ENCODE measurements at places on chromosomes 13 and 19.

GRCh38 chr13:42377640-42378382, 105.9 kb downstream of the AKAP11 start:
- DNase-seq: peak; percentile 40

DNA sequence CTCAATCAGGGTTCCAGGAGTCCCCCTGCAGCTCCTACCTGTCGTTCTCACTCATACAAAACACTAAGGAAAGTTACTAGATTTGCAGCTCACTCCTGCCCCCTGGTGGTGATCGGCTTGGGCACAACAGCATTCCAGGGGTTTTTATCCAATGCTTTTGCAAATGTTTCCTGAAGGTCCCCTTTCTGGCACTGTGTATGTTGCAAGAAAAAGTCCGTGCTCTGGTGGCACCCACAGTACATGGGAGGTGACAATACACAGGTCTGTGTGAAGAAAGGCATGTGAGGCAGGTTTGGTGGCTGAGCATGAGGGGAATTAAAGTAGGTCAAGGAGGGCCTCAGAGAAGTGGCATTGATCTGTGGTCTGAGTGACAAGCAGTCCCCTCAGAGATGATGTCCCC, 8.6 kb upstream of the TYK2 start:
- DNase-seq: peak; percentile 73

GRCh38 chr19:23718802-23719201, 31.8 kb upstream of the ZNF675 start:
- no peak for DNase-seq

DNA sequence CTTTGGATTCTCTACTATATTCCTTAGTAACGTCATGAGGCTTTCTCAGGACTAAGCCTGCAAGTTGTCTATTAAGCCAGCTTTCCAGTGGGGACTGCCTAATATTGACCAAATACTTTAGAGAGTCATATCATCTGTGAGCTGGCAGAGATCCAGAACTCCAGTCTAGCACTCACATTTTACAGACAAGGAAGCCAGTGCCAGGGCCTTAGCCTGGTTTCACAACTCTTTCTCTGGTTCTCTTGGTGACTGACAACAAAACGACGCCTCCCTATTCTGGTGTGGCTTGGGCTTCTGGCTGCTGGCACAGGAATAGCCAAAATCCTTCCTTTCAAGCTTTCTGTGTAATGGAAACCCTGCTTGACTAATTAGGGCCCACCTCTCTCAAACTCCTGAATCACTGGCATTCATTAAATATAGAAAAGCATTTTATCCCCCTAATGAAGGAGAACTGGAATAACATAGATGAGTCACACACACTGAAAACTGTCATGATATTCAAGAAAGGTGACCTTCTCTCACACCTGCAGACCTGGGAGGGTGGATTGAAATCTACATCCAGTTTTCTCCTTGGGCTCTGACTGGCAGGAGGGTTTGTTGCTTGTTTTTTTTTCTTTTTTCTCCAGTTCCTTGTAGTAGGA, 75.2 kb upstream of the UBL3 start:
- peak; percentile 4 for DNase-seq

- DNase-seq: no peak
These were observed 8.3 kb downstream of the LSR start for GRCh38 chr19:35257113-35257461.

GRCh38 chr13:109139346-109139745, 509.9 kb downstream of the MYO16 start:
- no peak for DNase-seq

GRCh38 chr13:37345391-37345790, 239.9 kb upstream of the CSNK1A1L start:
- no peak for DNase-seq

DNA sequence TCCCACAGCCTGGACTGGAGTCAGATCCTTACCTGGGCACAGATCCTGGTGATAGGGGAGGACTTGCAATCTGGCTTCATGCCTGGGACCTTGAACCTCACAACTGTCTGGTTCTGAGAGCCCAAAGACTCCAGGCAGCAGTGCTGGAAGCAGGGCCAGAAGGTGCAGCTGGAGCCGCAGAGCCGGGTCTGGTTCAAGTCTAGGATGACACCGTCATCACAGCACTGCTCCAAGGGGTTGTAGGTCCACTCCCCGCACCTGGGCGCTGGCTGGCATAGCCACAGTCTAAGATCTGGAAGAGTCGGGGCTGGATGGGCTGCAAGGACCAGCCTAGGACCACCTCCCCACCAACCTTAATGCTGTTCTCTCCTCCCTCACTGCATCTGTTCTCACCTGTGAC, 677 bp downstream of the IGFL4 start:
- no peak for DNase-seq

DNA sequence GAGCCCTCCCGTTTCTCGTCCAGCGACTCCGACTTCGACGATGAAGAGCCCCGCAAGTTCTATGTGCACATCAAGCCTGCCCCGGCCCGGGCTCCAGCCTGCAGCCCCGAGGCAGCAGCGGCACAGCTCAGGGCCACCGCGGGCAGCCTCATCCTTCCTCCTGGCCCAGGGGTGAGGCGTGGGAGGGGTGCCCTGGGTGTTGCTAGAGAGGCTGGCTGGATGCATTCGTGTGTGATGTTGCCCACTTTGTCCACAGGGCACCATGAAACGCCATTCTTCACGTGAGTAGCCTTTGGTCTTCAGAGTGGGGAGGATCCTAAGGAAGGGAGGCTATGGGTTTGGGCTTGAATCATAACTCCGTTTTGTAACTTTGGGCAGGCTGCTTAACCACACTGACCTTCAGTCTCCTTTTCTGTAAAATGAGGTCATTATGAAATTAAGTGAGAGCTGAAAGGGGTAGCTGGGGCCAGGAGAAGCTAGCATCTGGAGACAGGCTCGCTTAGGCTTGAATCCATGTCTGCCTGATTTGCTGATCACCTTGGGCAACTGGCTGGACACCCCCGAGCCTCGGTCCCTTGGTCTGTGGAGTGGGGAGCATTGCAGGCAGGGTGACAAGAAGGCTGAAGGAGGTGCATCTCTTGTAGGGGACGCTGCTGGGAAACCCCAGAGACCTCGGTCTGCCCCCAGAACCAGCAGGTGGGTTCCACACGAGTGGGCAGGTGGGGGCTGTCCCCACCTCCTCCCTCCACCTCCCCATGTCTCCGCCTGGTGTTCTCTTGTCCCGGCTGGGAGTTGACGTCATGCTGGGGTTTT, 18.7 kb upstream of the B3GNT3 start:
- no peak for DNase-seq

DNA sequence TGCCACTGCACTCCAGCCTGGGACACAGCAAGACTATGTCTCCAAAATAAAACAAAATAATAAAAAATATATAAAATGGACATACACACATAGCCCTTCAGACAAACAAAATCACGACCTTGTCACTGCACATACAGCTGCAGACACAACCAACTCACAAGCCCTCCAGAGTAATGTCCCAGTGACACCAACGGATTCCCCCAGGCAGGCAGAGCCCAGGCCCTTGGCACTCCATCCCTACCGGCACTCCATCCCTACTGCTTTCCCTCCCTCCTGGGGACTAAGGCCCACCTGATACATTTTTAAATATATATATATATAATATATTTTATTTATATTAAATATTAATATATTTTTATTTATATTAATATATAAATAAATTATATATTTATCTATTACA, 18.5 kb downstream of the ZNF101 start:
- DNase-seq: no peak

DNA sequence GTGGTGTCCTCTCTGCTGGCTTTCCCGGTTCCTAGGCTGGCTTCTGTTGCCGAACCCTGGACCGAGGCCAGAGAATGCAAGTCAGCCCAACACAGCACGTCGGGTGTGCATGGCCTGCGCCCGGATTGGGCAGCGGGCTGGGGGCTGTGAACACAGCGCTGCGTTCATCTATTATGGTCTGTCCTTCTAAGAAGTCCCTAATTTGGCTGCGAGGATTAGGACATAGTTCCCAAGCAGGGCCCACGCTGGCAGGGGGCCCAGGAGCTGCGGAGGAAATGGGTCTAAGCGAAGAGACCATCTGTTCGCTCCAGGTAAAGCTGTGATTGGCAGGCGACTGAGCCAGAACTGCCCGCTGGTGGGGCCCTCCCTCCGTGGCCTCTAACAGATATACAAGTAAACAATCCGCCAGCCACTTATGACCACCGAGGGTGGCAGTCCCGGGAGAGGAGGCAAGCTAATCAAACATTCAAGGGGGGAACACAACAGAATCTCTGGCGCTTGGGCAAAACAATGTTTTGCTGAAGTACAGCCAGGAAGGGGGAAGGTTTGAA, 6.0 kb downstream of the SYCE2 start:
- peak; percentile 93 for DNase-seq

GRCh38 chr13:40385858-40386180, 280.6 kb downstream of the FOXO1 start:
- DNase-seq: no peak

DNA sequence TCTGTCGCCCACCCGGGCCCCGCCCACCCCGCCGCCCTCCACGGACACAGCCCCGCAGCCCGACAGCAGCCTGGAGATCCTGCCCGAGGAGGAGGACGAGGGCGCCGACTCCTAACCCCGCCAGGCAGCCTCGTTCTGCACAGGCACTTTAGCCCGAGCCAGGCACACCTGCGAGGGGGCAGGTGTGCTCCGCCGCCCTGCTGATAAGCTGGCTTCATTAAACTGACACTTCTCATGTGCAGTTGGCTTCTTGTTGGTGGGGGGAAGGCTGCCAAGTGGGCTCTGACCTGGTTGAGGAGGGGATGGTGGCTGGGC, 8.2 kb downstream of the IL4I1 start:
- DNase-seq: peak; percentile 57

DNA sequence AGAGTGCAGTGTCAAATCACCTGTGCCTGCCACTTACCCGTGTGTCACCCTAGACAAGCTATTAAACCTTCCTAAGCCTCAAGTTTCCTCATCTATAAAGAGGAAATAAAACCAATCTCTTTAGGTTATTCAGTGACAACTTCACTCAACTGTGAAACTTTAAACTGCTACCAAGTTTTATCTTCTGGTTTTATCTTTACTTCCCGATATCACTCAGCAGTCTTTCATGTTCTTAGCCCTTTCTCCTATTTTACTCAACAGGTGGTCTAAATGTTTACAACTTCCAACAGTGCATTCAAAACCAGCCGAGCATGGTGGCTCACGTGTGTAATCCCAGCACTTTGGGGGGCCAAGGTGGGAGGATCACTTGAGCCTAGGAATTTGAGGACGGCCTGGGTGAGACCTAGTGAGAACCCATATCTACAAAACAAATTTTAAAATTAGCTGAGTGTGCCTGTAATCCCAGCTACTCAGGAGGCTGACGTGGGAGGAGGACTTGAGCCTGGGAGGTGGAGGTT, 59.6 kb downstream of the GPALPP1 start:
- no peak for DNase-seq

GRCh38 chr13:77353995-77354394, 27.1 kb upstream of the MYCBP2 start:
- no peak for DNase-seq

DNA sequence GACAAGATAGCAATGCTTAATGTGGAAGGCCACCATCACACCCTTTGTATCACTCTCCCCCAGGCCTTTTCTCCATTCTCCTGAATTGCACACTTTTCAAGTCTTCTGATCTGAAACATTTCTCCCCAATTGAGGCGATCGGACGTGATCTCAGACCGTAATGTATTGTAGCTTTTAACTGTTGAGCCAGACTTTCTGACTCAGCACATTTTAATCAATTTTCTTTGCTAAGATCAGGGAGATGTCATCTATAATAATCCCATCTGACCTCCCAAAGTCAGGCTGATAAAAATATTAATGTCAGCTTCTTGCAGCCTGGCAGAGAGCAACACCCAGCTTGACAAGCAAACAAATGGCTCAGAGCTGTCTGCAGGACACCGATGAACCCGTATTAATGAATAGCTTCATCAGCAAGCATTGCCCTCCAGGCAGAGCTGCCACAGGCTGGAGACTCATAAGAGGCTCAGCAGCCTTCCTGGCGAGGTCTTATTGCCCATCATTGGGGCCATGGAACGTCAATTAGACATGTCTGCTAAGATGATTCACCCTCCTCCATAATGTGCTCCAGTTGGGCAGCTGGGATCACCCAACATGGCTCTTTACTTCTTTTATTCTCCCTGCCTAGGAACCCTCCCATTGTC, 60.2 kb upstream of the UQCRFS1 start:
- DNase-seq: no peak

DNA sequence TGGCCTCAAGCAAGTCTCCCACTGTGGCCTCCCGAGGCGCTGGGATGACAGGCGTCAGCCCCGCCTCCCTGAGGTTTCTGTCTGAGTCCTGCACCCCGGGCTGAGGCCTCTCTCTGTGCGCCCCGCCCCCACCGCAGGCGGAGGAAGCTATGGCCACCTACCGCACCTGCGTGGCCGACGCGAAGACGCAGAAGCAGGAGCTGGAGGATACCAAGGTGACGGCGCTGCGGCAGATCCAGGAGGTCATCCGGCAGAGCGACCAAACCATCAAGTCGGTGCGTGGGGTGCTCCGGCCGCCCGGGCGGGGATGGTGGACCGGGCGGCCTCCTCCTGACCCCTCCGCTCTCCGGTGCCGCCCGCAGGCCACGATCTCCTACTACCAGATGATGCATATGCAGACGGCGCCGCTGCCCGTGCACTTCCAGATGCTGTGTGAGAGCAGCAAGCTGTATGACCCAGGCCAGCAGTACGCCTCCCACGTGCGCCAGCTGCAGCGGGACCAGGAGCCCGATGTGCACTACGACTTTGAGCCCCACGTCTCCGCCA, 12.7 kb downstream of the ARHGAP45 start:
- no peak for DNase-seq

DNA sequence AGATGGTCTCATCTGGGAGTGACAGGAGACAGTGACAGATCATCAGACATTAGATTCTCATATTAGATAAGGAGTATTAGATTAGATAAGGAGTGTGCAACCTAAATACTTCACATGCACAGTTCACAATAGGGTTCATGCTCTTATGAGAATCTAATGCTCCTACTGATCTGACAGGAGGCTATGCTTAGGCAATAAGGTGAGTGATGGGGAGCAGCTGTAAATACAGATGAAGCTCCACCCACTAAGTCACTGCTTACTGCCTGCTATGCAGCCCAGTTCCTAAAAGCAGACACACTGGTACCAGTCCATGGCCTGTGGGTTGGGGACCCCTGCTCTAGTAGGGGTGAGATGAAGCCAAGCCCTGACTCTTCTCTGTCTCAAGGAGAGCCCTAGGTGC, 10.0 kb upstream of the IGFL3 start:
- DNase-seq: no peak

Data from NCI-H2107 (cell line).